ENCODE measurements at places on chromosomes 6 and 20.
A peak's percentile ranks its signal among the peaks of the same experiment; 100 is the strongest.

DNA sequence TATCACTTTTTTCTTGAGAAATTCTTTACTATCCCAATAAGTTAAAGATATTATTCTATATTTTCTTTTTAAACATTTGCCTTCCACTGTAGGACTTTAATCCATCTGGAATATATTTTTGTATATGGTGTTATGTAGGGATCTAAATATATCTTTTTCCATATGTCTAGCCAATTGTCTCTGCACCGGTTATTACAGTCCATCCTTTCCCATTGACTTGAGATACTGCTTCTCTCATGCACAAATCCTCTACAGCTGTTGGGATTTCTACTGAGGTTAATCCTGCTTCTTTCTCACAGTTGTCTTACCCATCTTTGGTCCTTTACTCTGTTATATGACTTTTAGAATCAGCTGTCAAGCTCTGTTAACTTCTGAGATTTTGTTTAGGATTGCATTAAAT lies 483.8 kb upstream of the CDH4 start:
- no peak for DNase-seq

DNA sequence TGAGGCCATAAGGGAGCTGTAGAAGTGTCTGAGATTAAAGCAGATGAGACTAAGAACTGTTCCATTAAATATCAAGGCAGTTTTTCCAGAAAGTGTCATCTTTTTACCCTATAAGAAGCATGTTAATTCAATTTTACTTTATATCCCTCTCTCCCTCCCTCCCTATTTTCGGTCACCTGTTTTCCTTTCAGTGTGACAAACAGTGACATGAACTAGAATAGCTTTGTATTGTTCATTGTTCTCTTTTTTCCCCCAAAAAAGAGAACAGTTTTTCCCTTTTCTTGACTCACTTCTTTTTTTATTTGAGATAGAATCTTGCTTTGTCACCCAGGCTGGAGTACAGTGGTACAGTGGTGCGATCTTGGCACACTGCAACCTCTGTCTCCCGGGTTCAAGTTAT lies 269.3 kb downstream of the ZFAND3 start:
- no peak for DNase-seq

GRCh38 chr6:136415351-136416007 lies 125.8 kb upstream of the BCLAF1 start:
- no peak for DNase-seq

DNA sequence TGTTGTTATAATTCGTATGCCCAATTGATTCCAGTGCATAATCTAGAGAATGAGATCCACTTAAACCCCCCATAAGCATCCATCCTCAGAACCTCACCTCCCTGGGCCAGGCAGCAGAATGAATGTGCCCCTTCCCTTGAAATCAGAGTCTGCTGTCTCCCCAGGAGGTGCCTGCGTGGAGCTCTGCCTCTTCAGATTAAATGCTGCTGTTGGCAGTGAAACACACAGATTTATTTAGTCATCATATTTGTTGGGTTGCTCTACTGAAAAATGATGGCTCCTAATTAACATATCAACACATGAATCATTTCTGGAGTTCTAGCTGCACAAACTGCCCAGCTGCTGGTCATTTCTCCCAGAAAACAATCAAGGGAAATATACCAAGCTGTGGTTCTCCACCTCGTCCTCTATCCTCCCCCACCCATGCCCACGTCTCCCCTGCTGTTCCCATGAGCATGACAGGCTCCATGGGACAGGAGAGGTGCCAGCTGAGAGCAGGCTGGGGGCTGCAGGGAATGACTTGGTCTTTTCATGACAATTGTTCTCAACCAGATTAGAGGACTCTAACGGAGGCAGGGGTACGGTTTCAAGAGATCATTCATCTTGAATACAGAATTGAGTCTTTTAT lies 633.1 kb downstream of the CDH26 start:
- no peak for DNase-seq

GRCh38 chr6:99334526-99335127 lies 14.8 kb downstream of the FAXC start:
- DNase-seq, result no peak

DNA sequence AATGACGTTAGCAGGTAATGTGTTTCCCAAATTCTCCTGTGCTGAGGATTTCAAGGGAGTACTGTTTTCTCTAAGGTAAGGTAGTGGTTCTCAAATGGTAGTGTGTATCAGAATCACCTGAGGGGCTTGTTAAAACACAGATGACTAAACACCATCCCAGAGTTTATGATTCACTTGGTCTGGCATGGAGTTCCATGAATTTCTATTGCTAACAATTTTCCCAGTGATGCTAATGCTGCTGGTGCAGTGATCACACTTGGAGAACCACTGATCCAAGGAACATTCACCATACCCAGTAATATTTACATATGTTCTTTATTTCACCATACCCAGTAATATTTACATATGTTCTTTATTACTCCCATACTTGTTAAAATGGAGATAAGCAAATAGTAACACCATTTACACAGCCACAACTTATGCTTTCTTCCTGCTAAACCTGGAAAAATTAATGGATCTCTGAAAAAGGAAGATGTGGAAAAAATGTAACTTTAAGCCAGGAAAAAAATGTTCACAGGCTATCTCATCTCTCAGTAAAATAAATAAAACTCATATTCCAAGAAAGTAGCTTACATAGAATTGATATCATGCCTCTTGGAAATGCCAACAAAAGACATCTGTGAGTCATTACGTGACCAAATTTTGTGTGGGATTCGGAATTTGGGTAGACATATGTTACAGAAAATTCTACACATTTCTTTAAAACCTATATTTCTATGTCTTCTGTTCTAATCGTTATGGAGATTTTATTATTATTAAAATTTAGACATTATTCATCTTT lies 129.5 kb downstream of the MMUT start:
- DNase-seq, result no peak

GRCh38 chr20:19275630-19276071 lies 63.2 kb downstream of the SLC24A3 start:
- no peak for DNase-seq

- DNase-seq, result no peak
Measured at GRCh38 chr6:45209762-45210161, 118.4 kb upstream of the RUNX2 start.

DNA sequence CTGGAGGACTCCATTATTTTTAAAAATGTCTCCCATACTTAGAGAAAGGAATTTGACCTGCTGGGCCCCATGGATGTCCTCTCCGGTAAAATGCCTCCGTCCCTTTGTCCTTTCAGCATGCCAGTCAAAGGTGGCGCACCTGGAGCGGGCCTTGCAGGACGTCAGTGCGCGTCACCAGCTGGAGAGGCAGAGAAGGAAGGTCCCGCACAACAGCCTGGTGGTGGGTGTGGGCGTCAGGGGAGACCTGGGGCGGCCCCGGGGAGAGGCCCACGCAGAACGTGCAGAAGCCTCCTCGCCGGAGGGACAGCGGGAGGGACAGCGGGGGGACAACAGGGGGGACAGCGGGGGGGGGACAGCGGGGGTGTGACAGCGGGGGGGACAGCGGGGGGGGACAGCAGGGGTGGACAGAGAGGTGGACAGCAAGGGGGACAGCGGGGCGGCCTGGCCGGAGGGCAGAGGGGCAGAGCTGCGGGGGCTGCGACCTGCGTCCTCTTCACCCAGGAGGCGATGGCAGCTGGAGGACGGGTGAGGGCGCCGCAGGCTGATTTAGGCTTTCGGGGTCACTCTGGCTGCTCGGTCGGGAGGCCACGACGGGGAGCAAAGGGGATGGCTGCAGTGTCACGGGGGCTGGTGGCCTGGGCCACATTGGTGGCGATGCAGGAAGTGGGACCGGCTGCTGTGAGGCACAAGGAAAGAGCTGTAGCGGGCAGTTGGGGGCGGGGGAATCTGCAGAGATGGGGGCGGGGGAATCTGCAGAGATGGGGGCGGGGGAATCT lies 859 bp upstream of the KIF25 start:
- DNase-seq, result no peak

- no peak for DNase-seq
Measured at GRCh38 chr20:58715391-58715800, 22.8 kb downstream of the NPEPL1 start.

GRCh38 chr6:152096863-152097496 lies 289.5 kb downstream of the ESR1 start:
- DNase-seq, result no peak

- DNase-seq, result no peak
Measured at GRCh38 chr20:61328911-61329558, 77.0 kb downstream of the CDH4 start.

- DNase-seq, result peak; percentile 44
Measured at GRCh38 chr20:57619051-57619831, 985 bp downstream of the ZBP1 start.

- no peak for DNase-seq
Measured at GRCh38 chr6:165571721-165572132, 91.3 kb downstream of the PDE10A start.

- no peak for DNase-seq
Measured at GRCh38 chr6:73955800-73956199, 259.8 kb downstream of the CD109 start.

DNA sequence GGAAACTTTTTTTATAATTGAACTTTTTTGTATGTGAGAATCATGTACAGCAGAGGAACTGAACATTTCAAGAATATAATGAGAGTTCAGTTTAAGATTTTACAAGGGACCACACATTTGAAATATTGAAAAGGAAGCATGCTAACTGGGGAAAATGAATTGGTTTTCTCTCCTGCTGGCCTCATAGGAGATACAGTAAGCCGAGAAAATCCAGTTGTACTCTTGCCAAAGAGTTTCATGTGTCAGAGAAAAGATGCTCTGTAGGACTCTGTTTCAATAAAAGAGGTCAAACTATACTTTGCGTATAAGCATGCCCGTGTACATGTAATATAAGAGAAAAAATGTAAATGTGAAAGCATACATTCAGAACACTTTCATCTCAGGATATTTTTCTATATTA lies 393.5 kb upstream of the NRSN1 start:
- DNase-seq, result no peak

DNA sequence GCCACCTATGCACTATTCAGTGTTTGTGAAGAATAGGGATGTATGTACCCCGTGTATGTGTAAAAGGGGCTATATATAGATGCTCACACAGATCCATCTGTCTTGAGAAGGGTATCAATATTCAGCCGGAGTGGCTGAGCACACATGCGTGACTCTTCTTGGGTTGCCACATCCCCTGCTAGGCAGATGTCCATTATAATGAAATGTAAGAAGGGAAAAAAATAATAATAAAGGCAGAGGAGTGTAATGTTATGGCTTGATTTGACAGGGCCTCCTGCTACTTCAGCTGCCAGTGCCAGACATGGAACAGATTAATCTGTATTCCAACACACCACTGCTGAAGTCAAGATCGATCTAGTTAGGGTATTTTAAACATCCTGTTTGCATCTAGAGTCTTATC lies 74.2 kb upstream of the VSTM2L start:
- DNase-seq, result no peak

DNA sequence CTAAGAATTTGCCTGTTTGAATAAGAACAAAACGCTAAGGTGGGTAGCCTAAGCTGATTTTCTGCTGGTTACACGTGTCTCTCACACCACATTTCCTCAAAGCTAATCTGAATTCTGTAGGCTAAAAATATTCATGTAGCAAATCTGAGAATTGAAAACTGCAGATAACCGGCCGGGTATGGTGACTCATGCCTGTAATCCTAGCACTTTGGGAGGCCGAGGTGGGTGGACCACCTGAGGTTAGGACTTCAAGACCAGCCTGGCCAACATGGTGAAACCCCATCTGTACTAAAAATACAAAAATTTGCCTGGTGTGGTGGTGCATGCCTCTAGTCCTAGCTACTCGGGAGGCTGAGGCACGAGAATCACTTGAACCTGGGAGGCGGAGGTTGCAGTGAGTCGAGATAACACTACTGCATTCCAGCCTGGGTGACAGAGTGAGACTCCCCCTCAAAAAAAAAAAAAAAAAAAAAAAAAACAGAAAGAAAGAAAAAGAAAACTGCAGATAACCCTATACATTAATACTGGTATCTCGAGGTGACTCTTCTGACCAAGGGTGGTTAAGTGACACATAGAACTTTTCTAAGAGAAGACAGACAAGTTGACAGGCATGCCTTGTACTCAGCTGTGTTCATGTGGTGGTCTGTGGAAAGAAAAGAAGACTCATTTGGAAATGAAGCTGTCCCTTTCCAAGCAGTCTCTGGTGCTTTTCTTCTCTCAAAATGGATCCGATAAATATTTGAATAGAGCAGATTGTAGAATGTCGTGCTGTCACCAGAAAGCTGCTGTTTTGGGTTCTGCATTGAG lies 24.7 kb upstream of the ASXL1 start:
- DNase-seq, result peak; percentile 24

DNA sequence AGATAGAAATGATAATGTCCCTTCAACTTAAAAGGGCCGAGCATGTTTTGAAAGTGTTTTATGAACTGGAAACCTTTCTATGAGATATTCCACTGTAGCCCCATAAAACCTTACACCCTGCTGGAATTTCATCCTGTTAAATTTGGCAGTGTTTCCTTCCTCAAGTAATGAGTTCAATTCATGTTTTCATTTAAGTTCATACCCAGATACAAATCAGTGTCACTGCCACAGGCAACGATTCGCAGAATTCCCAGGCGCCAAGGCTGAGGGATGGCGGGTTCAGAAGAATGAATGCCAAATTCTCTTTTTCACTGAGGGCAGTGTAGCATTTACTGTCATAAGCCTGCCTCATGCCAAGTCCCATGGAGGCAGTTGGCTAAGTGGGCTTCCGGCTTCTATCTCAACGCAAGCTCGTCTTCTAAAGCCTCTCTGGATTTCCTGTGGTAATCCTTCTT lies 511.8 kb upstream of the ID4 start:
- DNase-seq, result no peak

DNA sequence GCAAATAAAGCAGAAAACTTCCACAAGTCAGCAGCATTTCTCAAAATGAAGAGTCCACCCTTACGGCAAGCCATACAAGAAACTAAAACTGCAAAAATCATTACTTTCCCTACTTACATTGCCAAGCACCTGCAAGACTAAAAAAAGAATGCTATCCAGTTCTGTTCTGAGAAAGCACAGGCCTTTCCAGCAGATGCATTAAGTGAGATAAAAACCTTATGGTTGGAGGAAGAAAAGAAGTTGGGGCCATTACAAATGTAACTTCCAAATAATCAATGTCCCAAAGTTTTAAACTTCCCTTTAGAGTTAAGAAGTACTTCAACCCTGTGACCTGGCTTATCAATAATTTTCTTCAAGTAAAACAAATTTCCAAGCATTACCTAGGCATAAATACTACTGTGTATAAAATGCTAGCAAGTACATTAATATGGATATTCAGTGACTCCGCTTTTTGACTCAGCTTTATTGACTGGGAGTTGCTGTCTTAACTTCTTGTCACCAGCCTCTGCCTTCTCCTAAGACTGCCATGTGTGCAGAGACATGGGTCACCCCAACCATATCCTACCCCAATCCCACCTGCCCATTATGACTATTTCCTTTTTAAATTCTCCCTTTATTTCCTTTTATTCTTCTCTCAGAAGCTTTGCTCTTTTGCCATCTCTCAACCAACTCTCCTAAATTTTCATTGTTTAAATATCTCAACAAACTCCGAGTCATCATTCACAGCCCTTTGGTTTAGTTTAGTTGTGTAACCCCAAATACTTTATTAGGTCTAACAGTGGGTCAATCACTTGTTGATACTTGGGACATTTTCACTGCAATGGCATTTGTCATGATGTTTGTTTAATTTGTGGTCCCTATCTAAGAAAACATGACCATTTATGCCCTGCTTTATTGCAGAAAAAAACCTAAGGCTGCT lies 49.7 kb downstream of the SLC22A23 start:
- DNase-seq, result no peak
